ENCODE measurements at places on chromosomes 16 and 17.
A peak's percentile ranks its signal among the peaks of the same experiment; 100 is the strongest.

DNA sequence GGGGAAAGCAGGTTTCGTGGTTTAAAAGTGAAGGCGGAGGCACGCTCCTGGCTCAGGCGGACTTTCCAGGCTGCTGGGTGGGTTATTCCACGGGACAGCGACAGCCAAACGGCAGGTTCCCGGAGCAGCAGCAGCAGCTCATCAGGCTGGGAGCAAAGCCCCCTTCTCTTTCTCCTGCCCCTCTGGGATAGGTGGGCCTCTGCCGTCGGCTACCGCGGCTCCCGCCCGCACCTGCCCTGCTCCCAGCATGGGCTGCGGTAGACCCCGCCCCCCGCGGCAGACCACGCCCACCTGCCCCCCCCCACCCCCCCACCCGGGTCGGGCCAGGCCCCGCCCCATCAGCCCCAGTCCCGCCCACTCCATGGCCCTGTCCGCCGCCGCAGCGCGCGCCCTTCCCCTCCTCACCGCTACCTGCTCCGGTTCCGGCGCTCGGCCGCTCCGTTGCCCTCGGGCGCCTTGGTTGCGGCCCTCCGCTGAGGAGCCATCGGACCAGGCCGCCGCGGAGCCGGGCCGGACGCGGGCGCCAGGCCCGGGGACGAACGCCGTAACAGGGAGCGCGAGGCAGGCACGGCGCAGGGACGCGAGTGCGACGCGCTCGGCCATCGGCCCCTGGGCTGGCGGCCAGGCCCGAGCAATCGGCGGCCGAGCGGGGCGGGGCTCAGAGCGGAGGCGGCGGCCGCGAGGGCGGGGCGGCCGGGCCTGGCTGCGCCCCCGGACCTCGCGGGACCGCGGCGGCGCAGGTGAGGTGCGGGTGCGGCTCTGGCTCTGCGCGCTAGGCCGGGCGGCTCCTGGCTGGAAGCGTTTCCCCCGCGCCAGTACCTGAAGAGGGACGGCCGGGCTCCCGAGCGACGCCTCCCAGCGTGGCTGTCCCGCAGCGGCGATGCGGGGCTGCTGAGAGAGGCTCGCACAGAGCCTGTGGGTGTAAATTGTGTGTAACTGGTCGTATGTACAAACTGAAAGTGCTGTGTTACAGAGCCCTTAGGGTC lies at the start of the genes HEXD and OGFOD3:
HEXD (plus strand) TSS at position 347 of the 986 bp plus-strand sequence. CDS start 1,453 bp downstream, outside the sequence.
OGFOD3 (minus strand) TSS at position 586 of the 986 bp plus-strand sequence; CDS start at position 485, 101 bp downstream.
- peak; percentile 97 for DNase-seq

DNA sequence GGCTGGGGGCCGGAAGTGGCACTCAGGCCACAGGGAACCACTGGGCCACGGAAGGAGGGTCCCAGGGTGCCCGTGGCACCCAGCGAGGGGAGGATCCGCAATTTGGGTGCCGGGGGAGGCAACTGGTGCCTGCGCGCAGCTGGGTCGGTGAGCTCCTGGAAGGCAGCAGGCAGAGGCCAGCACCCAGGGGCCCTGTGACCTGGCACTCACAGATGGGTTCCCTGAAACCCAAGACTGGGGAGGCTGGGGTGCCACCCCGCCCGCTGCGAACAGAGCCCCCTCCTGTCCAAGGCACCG lies 663 bp downstream of the SSTR5 start:
- DNase-seq: no peak

GRCh38 chr16:4613636-4614570 lies 785 bp downstream of the UBALD1 start:
- no peak for DNase-seq

DNA sequence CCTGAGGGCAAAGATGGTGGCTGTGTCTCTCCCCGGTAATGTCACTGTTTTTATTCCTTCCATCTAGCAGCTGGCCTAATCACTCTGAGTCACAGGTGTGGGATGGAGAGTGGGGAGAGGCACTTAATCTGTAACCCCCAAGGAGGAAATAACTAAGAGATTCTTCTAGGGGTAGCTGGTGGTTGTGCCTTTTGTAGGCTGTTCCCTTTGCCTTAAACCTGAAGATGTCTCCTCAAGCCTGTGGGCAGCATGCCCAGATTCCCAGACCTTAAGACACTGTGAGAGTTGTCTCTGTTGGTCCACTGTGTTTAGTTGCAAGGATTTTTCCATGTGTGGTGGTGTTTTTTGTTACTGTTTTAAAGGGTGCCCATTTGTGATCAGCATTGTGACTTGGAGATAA lies 5.5 kb upstream of the RAPGEFL1 start:
- no peak for DNase-seq

GRCh38 chr17:30199600-30199999 lies 35.9 kb downstream of the SLC6A4 start:
- DNase-seq: no peak

- no peak for DNase-seq
Observed at GRCh38 chr17:82602986-82603710, 45.1 kb downstream of the WDR45B start.

DNA sequence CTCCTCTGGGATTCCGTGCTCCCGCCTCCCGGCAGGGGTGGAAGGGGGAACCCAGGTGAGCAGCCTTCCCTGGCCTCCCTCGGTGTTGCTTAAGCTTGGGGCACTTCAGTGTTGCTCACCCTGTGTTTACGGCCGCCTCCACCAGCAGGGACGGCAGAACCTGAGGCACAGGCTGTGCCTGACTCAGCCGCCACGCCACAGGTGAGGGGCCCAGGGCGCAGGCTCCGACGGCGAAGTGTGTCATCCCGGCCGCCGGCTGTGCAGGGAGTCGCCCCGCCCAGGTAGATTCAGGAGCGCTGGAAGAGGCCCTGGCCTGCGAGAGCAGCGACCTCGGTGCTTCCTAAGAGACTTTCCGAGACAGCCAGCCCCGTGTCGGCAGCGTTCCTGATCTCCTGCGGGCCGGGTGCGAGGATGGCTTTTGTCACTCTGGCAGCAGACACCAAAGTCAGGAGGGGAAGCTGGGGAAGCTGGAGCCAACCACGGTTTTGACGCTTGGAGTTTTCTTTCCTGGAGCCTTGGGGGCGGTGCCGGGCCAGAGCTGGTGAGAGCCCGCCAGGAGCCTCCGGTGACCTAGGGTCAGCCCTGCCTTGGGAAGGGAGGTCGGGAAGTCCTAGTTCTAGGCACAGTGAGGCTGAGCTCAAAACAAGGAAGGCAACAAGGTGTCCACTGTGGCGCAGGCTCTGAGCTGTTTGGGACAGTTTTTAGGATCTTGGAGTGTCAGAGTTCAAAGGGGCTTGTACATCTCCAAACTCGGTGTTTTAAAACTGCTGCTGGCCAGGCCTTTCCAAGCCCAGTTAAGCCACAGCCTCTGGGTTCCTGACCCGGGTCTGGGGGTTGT lies 2.1 kb downstream of the GSE1 start:
- DNase-seq: peak; percentile 52

DNA sequence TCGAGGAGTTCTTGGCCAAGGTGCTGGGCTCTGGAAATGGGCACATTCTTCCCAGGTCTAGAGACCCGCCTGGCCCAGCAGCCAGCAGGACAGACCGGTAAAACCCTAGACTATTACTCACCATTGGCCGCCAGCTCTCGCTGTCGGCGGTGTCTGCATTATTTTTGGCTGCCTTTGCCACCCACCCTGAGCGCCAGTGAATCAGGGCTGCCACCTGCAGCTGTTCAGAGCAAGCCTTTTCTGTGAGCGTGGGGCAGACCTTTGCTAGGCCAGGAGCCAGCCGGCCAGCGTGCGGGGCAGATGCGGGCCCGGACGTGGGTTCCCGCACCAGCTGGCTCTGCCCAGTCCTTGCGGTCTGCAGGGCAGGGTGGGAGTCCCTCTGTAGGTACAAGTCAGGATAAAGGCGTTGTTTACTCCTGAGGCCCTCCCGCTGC lies 15.8 kb upstream of the CLEC18A start:
- DNase-seq: no peak

GRCh38 chr16:8519179-8519578 lies 71.1 kb downstream of the TMEM114 start:
- DNase-seq: no peak

GRCh38 chr17:66570447-66571195 lies 264.3 kb upstream of the CACNG5 start:
- no peak for DNase-seq

GRCh38 chr16:2471016-2471652 lies at the start of gene NTN3:
TSS of gene NTN3 (plus strand) at chr16:2471297. CDS start at chr16:2471702, 405 bp downstream.
- DNase-seq: no peak

DNA sequence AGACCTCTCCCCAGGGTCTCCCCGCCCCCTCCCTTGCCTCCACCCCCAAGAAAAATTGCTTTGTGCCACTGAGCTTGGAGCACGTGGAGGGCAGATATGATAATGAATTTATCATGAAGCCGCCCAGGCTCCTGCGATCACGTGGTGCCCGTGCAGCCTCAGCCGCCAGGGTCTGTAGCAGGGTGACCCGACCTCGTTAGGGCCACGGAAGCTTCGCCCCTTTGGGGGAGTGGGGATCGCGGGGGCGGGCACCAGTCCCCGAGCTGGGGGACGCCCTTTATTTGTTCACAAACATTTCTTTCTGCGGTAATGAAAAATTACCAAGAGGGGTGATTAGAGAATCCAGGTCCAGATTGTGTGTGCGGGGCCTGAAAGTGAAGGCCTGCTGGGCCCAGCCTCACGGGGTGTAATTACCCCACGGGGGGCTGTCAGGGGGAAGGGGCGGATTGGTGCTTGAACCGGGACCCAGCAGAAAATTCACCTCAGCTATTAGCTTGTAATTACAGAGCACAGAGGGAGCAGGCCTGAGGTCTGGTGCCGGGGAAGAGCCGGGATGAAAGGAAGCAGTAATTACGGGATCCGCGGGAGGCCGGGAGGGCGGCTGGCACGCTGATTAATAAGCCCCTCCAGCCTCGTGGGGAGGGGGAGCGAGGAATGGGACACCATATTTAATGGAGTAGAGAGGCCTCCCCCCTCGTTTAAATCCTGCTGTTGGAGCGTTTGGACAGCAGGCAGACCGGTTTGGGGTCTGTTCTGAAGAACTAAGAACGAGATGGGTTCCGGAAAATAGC lies 13.3 kb downstream of the GSE1 start:
- DNase-seq: no peak

DNA sequence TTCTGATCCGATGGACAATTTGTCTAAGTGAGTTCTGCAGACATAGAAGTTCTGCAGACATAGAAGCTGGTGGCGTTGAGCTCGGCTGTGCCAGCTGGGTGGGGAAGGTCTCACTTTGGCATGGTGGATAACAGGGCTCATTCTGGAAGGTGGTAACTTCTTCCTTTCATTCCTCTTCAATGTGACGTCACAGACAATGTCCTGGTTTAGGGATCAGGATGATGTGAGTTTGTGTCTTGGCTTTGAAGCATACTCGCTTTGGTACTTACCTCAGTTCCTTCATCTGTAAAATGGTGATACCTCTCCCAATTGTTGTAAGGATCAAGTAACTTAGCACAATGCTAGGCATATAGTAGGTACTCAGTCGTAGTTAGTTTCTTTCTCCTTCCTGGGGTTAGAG lies 408.8 kb upstream of the ASIC2 start:
- no peak for DNase-seq

All from suppressor macrophage treated with lipopolysaccharide for 1 hour (primary cell).